Glomerular endothelial cell (primary cell): ENCODE measurements at places on chromosomes 7 and 10.

- DNase-seq, result no peak
These were observed 8.3 kb downstream of the SLC13A4 start for GRCh38 chr7:135719688-135720087.

GRCh38 chr7:24755541-24756407 lies 1.5 kb downstream of the GSDME start:
- DNase-seq, result peak; percentile 78

DNA sequence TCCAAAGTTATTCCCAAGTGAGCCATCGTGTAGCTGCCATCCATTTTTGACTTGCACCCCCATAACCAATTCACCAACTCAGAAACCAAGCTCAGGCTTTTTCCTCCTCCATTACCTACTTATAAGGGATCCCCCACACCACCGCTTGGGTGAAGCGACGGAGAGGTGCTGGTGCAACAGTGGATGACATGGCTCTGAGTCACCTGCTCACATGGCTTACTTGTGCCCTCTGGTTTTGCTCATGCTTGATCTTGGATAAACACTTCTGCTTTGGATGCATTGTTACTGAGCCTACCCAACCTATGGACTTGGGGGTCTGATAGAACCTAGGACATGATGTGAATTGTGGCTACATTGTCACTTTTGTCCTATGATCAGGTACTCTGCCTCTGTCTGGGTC lies 12.0 kb upstream of the AKR1B1 start:
- no peak for DNase-seq

- DNase-seq, result no peak
These were observed 925.1 kb upstream of the CELF2 start for GRCh38 chr10:10092581-10092980.

GRCh38 chr10:37992083-37992482 lies 15.6 kb upstream of the ZNF25 start:
- no peak for DNase-seq

- no peak for DNase-seq
These were observed 227.4 kb downstream of the RAB11FIP2 start for GRCh38 chr10:117819304-117819703.

DNA sequence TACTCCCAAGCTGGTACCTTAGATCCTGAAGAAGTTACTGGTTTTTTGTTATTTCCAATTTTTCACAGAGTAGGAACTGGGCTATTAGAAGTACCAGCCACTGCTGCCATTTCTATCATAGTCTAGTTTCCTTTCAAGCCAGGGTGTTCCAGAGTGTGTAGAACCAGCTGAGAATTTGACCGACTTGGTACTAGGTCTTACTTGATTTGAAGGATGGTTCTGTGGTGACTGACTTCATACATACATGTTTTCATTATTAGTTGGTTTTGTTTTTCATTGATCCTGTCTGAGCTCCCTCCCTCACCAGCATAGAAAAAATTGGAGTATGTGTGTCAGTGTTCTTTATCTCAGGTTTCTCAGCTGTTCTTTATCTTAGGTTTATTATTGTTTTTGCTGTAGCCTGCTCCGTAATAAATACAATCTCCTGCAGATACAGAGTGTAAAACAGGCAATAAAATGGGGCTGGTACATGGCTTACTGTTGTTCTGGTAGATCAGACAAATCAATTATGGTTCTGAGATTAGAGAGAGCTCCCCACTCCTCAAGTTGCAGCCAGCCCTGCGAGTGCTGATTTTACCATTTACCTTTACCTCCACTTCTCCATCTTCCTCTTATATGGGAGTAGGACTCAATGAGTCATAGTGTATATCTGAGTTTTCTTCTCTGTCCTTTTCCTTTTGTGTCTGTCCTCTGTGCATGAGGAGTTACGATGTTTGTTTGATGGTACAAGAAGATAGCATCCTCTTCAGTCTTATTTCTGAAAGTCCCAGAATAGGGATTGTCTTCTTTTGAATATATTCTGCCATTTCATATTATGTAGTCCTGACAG lies 122.6 kb downstream of the LRRC4 start:
- no peak for DNase-seq

DNA sequence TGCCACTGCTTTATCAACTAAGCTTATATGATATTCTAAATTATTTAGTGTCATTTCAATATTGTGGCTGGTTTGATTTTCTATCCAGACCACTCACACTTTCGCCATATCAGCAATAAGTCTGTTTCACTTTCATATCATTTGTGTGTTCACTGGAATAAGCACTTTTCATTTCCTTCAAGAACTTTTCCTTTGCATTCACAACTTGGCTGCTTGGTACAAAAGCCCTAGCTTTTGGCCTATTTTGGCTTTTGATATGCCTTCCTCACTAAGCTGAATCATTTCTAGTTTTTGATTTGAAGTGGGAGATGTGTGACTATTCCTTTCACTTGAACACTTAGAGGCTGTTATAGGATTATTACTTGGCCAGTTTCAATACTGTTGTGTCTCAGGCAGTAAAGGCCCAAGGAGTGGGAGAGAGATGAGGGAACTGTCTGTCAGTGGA lies 120.9 kb upstream of the NAMPT start:
- DNase-seq, result no peak

DNA sequence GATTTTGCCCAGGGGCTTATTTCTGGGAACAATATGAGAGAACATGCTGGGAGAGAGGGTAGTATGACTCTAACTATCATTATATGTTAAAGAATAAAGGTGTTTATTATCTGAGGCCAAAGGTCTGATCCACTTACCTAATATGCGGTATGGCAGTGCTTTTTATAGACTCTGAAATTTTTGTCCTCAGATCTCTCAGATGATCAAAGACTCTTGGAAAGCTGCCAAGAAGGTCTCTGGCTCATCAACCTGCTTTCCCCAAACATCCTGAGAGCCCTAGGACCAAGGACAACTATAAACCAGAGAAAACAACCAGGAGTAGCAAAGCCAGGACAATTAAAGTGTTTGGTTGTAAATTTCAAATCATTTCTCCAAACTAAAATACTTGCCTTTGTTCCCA lies 255.7 kb upstream of the LRRN3 start:
- no peak for DNase-seq

DNA sequence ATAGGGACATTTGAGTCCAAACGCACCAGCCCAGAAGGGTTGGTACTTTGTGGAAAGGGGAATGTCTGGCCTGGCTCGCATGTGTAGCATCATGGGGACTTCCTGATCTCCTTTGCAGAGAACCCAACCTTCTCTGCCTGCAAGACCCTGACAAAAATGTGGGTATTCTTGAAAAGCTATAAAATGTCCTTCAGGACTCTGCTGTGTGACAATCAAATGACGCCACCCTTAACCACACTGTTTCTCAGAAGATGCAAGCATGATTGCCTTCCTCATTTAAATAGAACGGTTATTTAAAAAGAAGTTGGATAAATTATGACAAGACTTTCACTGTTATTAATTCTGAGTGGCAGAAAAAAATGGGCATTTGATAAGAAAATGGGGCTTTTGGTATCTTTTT lies 15.1 kb upstream of the GPR15LG start:
- DNase-seq, result no peak

DNA sequence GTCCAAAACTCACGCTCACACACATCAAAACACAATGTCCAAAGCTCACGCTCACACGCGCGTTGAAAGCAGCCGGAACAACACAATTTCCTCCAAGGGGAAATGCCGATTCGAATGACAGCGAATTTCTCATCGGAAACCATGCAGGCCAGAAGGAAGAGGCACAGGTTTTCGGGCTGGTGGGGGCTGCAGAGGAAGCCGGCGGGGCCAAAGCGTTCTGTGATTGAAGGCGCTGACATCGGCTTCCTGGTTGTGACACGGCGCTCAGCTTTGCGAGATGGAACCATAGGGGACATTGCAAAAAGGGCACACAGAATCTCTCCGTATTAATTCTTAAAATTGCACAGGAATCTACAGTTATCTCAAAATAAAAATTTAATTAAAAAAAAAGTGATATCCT lies 61.3 kb downstream of the FOXL3 start:
- DNase-seq, result peak; percentile 60

- DNase-seq, result no peak
These were observed 23.4 kb upstream of the ARHGAP12 start for GRCh38 chr10:31952066-31952465.

DNA sequence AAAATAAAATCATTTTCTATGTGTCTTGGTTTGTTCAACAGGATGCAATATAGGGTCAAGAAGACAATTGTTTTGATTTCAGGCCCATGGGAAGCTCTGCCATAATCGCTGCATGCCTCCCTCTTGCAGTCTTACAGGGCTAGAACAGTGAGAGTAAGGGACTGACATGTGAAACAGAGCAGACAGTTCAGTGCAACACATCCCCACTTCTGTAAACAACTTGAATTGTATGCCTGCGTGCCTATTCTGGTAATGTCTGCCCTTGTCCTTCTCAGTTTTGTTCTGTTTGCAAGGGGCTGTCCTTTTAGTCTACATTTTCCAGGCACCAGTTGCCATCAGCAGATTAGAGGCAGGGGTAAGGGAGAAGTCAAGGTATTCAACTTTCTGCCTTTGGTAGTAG lies 34.8 kb upstream of the GPR37 start:
- DNase-seq, result no peak

GRCh38 chr7:2614631-2615330 lies 17.0 kb upstream of the TTYH3 start:
- DNase-seq, result no peak

- no peak for DNase-seq
These were observed 161.3 kb downstream of the KLF6 start for GRCh38 chr10:3623746-3624145.

DNA sequence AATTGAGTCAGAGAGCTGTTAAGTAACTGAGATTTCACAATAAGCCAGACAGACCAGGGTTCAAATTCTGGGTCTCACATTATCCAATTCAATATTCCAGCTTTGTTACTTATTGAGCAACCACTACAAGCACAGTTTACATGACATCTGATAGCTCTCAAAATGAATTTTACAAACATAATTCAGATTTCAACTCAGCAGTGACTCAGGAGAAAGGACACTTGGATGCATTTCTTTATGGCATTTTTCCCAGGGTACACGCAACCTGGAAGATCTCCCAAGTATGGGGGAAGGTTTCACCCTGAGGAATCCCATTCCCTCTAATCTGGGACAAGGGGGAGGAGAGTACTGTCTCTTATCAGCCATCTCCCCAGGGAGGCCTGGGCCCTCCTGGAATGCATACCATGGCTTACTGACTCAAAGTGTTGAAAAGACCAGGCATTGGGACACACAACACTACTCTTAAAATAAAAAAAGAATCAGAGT lies 102.4 kb downstream of the CFTR start:
- no peak for DNase-seq

DNA sequence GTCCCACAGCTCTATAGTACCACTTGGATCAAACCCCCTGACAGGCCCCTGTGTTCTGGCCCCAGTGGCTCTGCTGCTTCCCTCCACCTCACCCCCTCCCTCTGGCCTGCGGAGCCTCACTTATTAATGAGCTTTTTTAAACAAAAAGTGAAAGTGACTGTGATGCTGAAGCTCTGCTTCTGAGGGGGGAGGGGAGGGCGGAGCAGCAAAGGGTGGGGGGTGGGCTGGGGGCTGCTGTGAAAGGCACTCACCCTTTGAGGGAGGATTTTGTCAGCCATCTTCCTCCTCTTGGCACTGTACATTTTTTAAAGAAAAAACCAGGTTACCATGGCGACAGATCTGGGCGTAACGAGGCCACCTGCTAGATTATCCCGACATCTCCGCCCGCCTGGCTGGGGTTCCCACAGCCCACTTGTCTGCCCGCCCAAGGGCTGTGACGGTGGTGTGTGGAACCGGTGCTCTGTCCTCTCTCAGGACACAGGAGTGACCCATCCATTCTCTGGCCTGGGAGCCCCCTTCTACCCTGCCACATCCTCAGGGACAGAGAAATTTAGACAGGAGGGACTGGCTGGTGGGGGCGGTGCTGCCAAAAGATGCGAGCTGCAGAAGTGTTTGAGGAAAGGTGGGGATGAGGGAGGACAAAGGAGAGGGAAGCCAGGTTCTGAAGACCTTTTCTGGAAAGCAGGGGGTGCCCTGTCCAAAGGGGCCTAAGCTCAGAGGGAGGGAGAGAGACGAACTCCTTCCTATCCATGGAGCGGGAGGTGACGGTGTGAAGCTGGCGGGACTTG lies 4.9 kb downstream of the SMARCD3 start:
- DNase-seq, result no peak

- peak; percentile 48 for DNase-seq
These were observed at the start of gene ENO4 for GRCh38 chr10:116849248-116850057. Gene ENO4 (plus strand): TSS chr10:116849499. CDS start chr10:116849567, 68 bp downstream.

DNA sequence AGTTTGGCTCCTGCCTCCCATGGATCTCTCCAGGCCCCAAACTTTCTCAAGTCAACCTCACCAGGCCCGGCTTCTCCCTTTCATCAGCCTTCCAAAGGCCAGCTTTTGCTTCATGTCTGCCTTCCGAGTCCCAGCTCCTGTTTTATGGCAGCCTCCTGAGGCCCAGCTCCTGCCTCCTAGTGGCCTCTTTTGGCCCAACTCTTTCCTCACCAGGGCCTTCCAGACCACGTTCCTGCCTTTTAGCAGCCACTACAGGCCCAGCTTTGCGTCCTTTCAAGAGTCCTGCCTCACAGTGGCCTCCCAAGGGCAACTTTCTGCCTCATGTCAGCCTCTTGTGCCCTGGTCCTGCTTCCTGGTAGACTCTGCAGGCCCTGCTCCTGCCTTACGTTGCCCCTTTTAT lies 15.3 kb upstream of the TMEM248 start:
- no peak for DNase-seq

GRCh38 chr7:30861612-30862011 lies 50.0 kb upstream of the AQP1 start:
- DNase-seq, result no peak

- DNase-seq, result no peak
These were observed 440.7 kb downstream of the PLXDC2 start for GRCh38 chr10:20256969-20257368.

DNA sequence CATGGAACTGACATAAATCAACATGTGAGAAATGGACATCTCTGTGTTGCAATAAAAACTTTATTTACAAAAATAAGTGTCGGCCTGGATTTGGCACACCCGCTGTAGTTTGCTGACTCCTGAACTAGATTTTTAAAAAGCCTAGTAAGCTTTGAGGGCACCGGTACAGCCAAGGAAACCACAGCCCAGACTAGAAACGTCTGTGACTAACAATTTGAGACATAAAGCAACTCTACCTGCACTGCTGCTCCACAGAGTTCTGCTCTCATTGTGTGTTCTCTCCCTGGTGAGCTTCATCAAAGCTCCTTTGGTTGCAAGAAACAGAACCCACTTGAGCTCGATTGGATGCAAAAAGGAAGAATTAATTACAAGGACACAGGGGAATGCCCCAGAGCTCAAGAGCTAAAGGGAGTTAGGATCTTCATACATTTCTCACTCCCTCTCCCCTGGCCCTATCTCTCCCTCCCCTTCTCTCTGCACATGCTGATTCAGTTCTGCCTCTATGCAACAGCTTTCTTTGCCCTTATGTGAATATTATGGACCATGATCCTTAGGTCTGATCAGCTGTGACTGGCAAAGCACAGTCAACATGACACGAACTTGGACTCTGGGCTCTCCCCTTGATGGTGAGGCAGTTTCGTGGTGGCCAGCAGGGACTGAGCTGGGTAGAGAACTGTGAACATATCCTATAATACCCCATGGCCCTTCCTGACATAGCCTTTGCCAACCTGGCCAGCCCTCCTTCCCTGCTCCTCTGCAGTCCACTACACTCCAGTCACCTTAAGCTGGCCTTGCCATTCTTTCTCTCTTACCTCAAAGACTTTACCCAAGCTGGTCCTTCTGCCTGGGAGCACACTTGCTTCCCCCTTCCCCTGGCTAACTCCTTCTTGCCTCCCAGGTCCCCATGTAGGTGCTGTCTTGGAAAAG lies 77.5 kb upstream of the YAE1 start:
- DNase-seq, result no peak
